ENCODE measurements at places on chromosomes 11 and 22. TPM values are rescaled to one million over a fixed set of nuclear protein-coding genes. Genes with fewer than 3 reads are reported as not detected.

Gene LMNTD2
- 3.2 TPM for total RNA-seq

Gene LRRC74B
- total RNA-seq, result not detected

Gene IFTAP
- 0.75 TPM for total RNA-seq

Gene PLA2G3
- not detected for total RNA-seq

Gene MIAT
- 185 TPM for total RNA-seq

Gene NPAS4
- total RNA-seq, result not detected

Gene FZD4
- total RNA-seq, result 0.10 TPM

Gene FOLR1
- total RNA-seq, result not detected

- DNase-seq, result no peak
- no peaks in the 10 kb centered on the region for H3K27me3 ChIP-seq
- peaks cover 72% of the 10 kb centered on the region for H3K36me3 ChIP-seq
- H3K4me3 ChIP-seq, result no peak overlapping the region
Observed at GRCh38 chr22:38716271-38716670, 10.5 kb downstream of the GTPBP1 start.

DNA sequence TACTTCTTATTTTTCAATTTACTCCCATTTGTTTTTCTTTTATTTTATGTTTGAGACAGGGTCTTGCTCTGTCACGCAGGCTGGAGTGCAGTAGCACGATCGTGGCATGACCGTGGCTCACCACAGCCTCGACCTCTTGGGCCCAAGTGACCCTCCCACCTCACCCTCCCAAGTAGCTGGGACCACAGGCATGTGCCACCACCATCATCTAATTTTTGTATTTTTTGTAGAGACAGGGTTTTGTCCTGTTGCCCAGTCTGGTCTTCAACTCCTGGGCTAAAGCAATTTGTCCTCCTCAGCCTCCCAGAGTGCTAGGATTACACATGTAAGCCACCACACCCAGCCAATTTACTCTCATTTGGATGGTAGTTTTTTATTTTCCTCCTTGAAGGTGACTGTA, 679.3 kb upstream of the CCDC179 start:
- no peaks in the 10 kb centered on the region for H3K4me1 ChIP-seq
- DNase-seq, result no peak
- H3K4me3 ChIP-seq, result no peak overlapping the region
- no peak overlapping the region for H3K27ac ChIP-seq

DNA sequence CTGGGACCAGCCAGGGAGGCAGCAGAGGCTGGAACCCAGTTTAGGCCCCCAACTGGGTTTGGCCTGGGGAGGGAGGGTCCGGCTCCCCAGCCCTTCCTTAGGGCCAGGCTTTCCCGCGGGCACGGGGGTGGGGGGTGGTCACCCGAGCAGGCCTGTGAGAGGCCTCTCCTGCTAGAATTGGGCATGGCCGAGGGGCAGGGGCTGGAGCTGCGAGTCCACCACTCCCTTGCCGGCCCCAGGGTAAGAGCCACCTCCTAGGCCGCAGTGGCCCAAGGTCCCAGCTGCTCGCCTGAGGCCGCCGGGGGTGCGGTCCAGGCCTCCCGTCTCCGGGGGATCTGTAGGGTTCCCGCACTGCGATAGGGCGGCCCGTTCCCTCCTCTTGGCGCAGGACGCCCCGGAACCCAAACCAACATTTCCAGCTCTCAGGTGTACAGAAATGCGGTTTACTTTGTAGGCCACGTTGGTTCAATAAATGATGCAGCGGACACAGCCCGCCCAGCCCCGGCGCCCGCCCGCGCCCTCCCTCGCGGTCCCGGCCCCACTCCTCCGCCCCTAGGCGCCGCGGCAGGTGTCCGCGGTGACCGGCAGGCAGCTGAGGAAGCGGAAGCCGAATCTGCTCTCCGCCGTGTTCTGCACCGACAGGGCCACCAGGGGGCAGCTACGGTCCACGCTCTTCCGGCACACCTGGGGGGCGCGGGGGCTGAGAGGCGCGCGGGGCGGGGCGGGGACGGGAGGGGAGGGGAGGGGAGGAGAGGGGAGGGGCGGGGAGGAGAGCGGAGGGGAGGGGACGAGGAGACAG, 5.9 kb downstream of the LMNTD2 start:
- peak overlapping the region; percentile 39 for H3K4me3 ChIP-seq
- peak; percentile 77 for DNase-seq
- no peak overlapping the region for H3K27ac ChIP-seq
- H3K4me1 ChIP-seq, result peaks cover 4% of the 10 kb centered on the region
- H3K36me3 ChIP-seq, result no peaks in the 10 kb centered on the region
- H3K27me3 ChIP-seq, result peaks cover 12% of the 10 kb centered on the region

GRCh38 chr11:111408789-111409727, 30.0 kb upstream of the POU2AF1 start:
- H3K27ac ChIP-seq, result no peak overlapping the region
- H3K4me1 ChIP-seq, result peaks cover 39% of the 10 kb centered on the region
- H3K4me3 ChIP-seq, result no peak overlapping the region
- DNase-seq, result no peak
- no peaks in the 10 kb centered on the region for H3K27me3 ChIP-seq

GRCh38 chr22:31748490-31748889, 1.4 kb downstream of the PRR14L start:
- peaks cover 57% of the 10 kb centered on the region for H3K4me1 ChIP-seq
- H3K4me3 ChIP-seq, result peak overlapping the region; percentile 91
- H3K27ac ChIP-seq, result peak overlapping the region; percentile 86
- H3K36me3 ChIP-seq, result peaks cover 30% of the 10 kb centered on the region
- no peaks in the 10 kb centered on the region for H3K27me3 ChIP-seq

DNA sequence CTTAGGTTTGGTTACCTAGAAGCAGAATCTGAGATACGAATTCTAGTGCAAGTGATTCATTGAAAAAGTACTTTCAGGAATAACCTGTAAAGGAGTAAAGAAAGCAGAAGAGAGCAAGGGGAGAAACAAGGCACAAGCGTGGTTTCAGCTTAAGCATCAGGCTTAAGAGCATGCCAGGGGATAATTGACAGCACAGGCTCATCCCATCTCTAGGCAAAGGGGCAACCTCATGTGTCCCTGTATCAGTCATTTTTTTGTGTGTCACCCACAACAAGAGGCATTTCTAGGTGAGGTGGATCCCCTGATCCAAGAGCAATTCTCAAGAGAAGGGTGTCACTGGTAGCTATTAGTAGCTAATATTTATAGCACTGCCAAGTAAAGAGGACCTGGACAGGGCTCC, 8.0 kb downstream of the PATE2 start:
- no peak overlapping the region for H3K27ac ChIP-seq
- H3K4me3 ChIP-seq, result no peak overlapping the region
- H3K27me3 ChIP-seq, result peaks cover 14% of the 10 kb centered on the region
- no peaks in the 10 kb centered on the region for H3K36me3 ChIP-seq

DNA sequence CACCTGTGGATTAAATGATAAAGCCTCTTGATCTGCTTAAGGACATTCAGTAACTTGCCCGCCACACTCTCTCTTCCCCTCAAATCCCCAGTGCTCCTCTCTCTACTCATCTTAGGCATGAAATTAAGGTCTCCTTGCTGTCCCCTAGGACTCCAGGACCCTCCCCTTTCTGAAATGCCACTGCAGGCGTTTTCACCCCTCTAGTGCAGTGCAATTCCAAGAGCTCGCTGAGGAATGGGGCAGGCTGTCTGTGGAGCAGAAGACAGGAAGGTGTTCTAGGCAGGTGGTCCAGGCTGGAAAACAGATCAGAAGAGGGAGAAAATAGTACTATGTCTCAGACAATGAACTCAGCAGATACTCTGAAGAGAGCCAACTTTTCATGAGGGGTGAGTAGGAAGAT, 55.8 kb upstream of the ARHGAP42 start:
- no peak for DNase-seq
- H3K27me3 ChIP-seq, result no peaks in the 10 kb centered on the region
- no peak overlapping the region for H3K4me3 ChIP-seq

DNA sequence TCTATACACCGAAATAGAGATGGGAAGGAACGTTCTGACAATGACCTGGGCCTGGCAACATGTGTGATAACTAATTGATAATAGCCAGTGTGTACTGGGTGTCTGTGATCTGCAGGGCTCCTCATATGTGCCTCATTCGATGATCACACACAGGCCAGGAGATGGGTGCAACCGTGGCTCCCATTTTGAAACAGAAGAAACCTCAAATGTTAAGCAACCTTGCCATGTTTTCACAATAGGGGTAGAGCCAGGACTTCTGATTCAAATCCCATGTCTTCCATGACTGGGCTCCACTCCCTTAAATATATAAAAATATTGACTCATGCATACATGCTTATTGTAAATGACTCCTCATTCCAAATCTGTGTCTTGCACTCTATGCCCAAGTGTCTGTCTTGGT, 11.1 kb downstream of the APOL3 start:
- H3K27ac ChIP-seq, result no peak overlapping the region

GRCh38 chr22:42912059-42912458, 55.0 kb upstream of the ARFGAP3 start:
- no peaks in the 10 kb centered on the region for H3K27me3 ChIP-seq
- H3K27ac ChIP-seq, result no peak overlapping the region
- H3K4me3 ChIP-seq, result no peak overlapping the region
- no peaks in the 10 kb centered on the region for H3K36me3 ChIP-seq
- H3K4me1 ChIP-seq, result no peaks in the 10 kb centered on the region
- DNase-seq, result no peak

- peaks cover 27% of the 10 kb centered on the region for H3K27me3 ChIP-seq
- no peaks in the 10 kb centered on the region for H3K36me3 ChIP-seq
- H3K27ac ChIP-seq, result no peak overlapping the region
- no peak overlapping the region for H3K4me3 ChIP-seq
- peaks cover 26% of the 10 kb centered on the region for H3K4me1 ChIP-seq
Observed at GRCh38 chr11:76149713-76150112, 56.6 kb downstream of the WNT11 start.

GRCh38 chr11:64449381-64450167, 90.6 kb downstream of the RPS6KA4 start:
- H3K4me3 ChIP-seq, result peak overlapping the region; percentile 35
- H3K36me3 ChIP-seq, result no peaks in the 10 kb centered on the region
- H3K27ac ChIP-seq, result no peak overlapping the region
- peak; percentile 72 for DNase-seq

GRCh38 chr11:101456812-101457211, 127.0 kb downstream of the TRPC6 start:
- H3K27me3 ChIP-seq, result no peaks in the 10 kb centered on the region
- no peak overlapping the region for H3K27ac ChIP-seq
- no peaks in the 10 kb centered on the region for H3K4me1 ChIP-seq
- H3K36me3 ChIP-seq, result no peaks in the 10 kb centered on the region
- no peak for DNase-seq
- no peak overlapping the region for H3K4me3 ChIP-seq

DNA sequence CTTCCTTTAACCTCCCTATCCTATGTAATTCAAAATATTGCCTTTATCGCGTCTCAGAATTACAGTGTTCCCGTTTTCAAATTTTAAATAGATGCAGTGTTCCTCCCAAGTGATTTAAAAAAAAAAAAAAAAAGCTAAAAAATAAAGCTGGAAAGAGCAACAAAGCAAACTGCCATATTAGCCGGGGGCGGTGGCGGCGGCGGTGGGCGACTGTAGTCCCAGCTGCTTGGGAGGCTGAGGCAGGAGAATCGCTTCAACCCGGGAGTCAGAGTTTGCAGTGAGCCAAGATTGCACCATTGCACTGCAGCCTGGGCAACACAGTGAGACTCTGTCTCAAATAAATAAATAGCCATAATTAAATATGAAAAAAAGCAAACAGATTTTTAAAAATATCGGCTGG, 5.5 kb upstream of the AGBL2 start:
- no peaks in the 10 kb centered on the region for H3K27me3 ChIP-seq
- peaks cover 66% of the 10 kb centered on the region for H3K36me3 ChIP-seq
- DNase-seq, result no peak
- peaks cover 13% of the 10 kb centered on the region for H3K4me1 ChIP-seq
- H3K4me3 ChIP-seq, result no peak overlapping the region
- no peak overlapping the region for H3K27ac ChIP-seq

DNA sequence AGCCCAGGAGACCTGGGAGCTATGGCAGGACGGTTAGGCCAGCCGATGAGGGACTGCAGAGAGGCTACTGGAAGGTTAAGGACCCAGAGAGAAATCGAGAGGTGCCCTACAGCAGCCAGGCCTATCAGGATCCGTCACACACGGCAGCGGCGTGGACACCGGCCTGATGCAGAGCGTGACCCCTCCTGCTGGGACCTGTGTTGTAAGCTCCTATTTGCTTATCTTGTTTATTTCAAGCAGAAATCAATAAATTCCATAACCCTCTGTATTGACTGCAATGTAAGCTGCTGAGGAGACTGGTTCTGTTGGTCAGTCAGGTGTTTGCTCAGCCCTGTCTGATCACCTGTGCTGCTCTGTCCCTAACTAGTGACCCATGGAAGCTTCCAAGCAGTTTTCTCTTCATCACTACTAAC, 39.9 kb downstream of the PPP2R1B start:
- peaks cover 13% of the 10 kb centered on the region for H3K36me3 ChIP-seq
- no peak overlapping the region for H3K4me3 ChIP-seq
- H3K27me3 ChIP-seq, result no peaks in the 10 kb centered on the region
- no peak for DNase-seq

- no peaks in the 10 kb centered on the region for H3K4me1 ChIP-seq
- no peak for DNase-seq
- H3K4me3 ChIP-seq, result no peak overlapping the region
- no peaks in the 10 kb centered on the region for H3K27me3 ChIP-seq
- no peak overlapping the region for H3K27ac ChIP-seq
Observed at GRCh38 chr11:115672999-115673411, 168.8 kb upstream of the CADM1 start.

GRCh38 chr22:44734801-44735517, 17.4 kb upstream of the ARHGAP8 start:
- no peak overlapping the region for H3K4me3 ChIP-seq
- H3K27me3 ChIP-seq, result no peaks in the 10 kb centered on the region
- no peak for DNase-seq
- H3K4me1 ChIP-seq, result no peaks in the 10 kb centered on the region
- no peaks in the 10 kb centered on the region for H3K36me3 ChIP-seq

DNA sequence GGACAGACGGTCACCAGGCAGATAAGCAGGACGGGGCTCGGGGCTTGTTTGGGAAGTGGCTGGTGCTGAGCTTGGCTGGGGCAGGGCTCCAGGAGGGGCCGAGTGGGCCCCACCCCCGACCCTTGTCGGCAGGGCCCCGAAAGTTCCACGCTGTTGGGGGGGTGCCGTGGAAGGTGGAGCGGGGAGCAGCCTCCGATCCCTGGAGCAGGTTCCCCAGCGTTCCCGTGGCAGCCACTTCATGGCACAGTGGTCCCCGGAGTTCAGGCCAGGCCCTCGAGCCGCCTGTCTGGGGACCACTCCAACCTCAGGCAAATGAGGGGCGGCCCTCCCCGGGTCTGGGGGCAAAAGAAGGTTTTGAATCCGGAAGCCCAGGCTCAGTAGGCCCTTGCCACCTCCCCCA, 46.7 kb upstream of the PPARA start:
- no peaks in the 10 kb centered on the region for H3K4me1 ChIP-seq
- H3K4me3 ChIP-seq, result no peak overlapping the region
- no peaks in the 10 kb centered on the region for H3K27me3 ChIP-seq
- DNase-seq, result no peak
- no peaks in the 10 kb centered on the region for H3K36me3 ChIP-seq

GRCh38 chr22:22584722-22585121, 25.7 kb upstream of the PRAME start:
- peaks cover 34% of the 10 kb centered on the region for H3K27me3 ChIP-seq
- H3K27ac ChIP-seq, result no peak overlapping the region
- DNase-seq, result no peak
- no peak overlapping the region for H3K4me3 ChIP-seq
- H3K4me1 ChIP-seq, result no peaks in the 10 kb centered on the region

Measured in activated CD4-positive, alpha-beta memory T cell treated with anti-CD3 and anti-CD28 coated beads, Interleukin-2, amount 10 ng/mL, durations not matched to agents 7 days and 5 days (primary cell).